ENCODE measurements at places on chromosomes 13 and 19.

DNA sequence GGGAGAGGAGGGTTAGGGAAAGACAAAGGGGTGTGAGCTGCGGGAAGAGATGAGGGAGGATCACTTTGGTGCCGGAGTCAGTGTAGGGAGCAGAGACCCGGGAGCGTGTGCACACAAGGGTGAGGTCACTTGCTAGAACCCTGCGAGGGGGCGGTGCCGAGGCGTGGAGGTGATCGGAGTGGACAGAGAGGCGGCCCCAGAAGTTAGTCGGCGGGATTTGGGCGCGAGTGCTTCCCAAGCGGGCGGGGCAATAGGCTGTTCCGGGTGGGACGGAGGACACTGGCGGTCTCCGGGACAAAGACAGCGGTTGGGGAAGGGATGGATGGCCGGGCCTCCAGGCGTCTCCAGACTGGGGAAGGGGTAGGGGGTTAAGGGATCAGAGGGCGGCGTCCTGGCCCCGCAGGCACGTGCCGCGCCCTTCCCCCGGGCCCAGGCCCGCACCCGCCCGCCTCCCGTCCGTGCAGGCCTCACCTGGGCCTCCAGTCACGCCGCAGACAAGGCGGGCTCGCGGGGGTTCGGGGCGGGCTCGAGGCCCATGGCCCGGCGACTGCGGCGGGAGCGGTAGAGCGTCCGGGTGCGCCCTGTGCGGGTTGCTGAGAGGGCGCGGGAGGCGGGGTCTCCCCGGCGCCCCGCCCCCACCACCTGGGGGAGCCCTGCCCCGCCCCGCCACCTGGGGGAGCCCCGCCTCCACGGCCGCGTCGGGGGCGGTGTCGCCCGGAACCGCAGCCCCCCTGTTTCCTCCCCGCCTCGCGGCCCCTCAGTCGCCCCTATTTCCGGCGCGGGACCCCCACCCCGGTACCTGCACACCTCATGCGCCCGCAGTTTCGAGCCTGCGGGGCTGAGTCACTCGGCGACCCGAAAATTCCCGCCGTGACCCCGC is at the start of gene LPAR2:
TSS of gene LPAR2 (minus strand) at position 600 of the 880 bp plus-strand sequence. CDS start 945 bp downstream, outside the sequence.
- DNase-seq, result peak; percentile 9

GRCh38 chr19:30862876-30863275 is 486.4 kb downstream of the TSHZ3 start:
- DNase-seq, result no peak

- no peak for DNase-seq
Measured at GRCh38 chr13:59343993-59344822, 819.5 kb downstream of the DIAPH3 start.

GRCh38 chr13:39099231-39099630 is 61.0 kb downstream of the NHLRC3 start:
- DNase-seq, result no peak

- no peak for DNase-seq
Measured at GRCh38 chr13:92463134-92463533, 763.5 kb upstream of the GPC6 start.

DNA sequence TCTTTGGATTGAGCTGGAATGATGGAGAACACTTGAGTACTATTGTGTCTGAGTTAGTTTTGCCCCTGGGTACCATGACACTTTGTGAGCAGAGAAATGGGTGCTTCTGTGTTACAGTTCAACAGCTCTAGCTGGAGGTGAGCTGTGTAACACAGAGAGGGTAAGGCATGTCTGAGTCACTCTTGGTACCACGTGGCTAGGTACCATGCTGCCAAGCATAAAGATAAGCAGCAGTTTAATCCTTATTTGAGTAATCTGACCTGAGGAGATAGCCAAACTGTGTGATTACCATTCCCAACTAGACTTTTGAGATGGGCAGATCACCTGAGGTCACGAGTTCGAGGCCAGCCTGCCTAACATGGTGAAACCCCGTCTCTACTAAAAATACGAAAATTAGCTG is 122.0 kb downstream of the OLFM4 start:
- DNase-seq, result no peak

- DNase-seq, result no peak
Measured at GRCh38 chr19:3402631-3403443, 36.5 kb downstream of the NFIC start.

DNA sequence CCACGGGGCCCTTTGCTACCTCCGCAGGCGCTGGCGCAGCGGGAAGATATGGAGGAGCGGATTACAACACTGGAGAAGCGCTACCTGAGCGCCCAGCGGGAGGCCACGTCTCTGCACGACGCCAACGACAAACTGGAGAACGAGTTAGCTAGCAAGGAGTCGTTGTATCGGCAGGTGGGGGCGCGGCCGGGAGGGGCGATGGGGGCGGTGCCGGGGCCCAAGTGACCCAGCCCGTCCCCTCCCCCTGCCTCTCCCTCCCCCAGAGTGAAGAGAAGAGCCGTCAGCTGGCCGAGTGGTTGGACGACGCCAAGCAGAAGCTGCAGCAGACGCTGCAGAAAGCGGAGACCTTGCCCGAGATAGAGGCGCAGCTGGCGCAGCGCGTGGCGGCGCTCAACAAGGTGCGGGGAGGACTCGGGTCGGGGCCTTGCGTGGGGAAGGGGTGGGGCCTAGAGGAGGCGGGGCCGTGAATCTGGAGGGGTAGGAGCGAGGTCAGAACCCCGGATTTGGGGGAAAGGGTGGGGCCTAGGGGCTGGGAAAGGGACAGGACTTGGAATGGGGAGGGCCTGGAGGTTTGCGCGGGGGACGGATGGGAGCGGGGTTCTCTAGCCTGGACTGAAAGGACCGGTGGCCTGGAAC is 13.7 kb downstream of the PPFIA3 start:
- DNase-seq, result no peak

- no peak for DNase-seq
Measured at GRCh38 chr13:95656386-95657015, 12.0 kb upstream of the DZIP1 start.

DNA sequence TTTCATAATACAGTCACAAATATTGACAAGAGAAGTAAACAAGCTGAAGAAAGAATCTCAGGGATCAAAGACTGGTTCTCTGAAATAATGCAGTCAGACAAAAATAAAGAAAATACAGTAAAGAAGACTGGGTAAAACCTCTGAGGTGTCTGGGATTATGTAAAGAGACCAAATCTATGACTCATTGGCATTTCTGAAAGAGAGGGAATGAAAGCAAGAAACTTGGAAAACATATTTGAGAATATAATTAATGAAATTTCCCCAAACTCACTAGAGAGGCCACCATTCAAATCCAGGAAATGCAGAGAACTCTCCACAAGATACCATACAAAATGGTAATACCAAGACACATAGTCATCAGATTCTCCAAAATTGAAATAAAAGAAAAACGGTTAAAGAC is 53.0 kb upstream of the GPC6 start:
- DNase-seq, result peak; percentile 30

- DNase-seq, result no peak
Measured at GRCh38 chr13:85333506-85334020, 465.7 kb downstream of the SLITRK6 start.

DNA sequence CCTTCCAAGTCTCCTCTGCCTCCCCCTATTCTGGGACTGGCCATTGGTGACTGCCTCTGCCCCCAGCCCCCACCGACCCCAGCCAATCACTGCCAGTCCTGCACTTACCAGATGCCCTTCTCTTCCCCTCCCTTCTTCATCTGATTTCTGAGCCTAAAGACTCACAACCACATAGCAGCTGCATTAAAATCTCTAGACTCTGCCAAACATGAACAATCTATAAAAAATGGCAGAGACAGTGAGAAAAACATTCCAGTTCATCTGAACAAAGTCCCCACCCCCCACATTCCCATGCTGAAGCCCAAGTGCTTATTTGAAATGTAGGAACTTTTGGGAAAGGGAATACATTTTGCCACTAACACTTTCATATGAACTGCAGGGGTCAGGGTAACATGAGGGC is 60.8 kb downstream of the KCTD12 start:
- DNase-seq, result peak; percentile 77

GRCh38 chr19:42421591-42422031 is 5.6 kb downstream of the LIPE start:
- DNase-seq, result no peak

GRCh38 chr19:14093117-14093823 is 2.7 kb upstream of the SAMD1 start:
- DNase-seq, result no peak

- DNase-seq, result no peak
Measured at GRCh38 chr13:89740994-89741685, 1606.3 kb upstream of the MIR17HG start.

DNA sequence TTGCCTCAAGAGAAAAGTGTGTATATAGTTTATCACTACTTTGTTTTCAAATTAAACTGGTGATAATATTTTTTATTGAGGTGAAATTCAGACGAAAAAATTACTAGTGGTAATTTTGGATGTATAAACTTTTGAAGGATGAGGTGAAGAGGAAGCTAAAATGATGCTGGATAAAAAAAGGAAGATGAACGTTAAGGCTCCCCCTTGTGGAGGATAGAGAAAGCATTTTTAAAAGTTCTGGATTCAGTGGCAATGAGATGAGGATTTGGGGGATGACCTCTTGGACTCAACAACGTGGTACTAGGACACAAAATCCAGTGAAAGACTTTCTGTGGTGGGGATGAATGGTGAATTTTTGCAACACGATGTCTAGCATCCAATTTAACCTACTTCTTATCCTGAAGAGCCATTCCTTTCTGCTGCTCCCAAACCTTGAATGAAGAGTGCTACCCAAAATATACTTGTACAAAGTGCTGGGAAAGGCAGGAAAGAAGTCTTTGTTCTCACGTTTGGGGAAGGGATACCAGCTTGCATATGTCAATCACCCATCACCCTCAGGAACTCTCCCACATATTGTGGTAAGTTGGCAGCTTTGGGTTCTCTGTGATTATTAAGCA is 7.3 kb upstream of the SIGLEC5 start:
- no peak for DNase-seq

GRCh38 chr19:3108775-3109174 is 14.6 kb downstream of the GNA11 start:
- peak; percentile 45 for DNase-seq

DNA sequence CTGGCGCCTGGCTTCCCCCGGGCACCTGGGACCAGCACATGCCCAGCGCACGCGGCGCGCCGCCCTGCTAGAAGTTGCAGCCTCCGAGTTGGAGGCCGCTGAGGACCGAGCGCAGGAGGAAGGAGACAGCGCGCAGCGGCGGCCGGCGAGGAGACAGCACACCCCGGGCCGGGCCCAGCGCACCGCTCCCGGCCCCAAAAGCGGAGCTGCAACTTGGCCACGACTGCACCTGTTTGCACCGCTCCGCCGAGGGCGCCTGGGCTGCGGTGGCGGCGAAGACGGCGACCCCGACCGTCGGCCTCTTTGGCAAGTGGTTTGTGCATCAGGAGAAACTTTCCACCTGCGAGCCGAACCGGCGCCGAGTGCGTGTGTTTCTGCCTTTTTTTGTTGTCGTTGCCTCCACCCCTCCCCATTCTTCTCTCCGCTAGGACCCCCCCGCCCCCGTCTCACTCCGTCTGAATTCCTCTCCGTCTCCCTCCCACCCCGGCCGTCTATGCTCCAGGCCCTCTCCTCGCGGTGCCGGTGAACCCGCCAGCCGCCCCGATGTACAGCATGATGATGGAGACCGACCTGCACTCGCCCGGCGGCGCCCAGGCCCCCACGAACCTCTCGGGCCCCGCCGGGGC is at the start of gene SOX1:
TSS of gene SOX1 (plus strand) at position 34 of the 626 bp plus-strand sequence. CDS start at position 544, 510 bp downstream.
- no peak for DNase-seq

DNA sequence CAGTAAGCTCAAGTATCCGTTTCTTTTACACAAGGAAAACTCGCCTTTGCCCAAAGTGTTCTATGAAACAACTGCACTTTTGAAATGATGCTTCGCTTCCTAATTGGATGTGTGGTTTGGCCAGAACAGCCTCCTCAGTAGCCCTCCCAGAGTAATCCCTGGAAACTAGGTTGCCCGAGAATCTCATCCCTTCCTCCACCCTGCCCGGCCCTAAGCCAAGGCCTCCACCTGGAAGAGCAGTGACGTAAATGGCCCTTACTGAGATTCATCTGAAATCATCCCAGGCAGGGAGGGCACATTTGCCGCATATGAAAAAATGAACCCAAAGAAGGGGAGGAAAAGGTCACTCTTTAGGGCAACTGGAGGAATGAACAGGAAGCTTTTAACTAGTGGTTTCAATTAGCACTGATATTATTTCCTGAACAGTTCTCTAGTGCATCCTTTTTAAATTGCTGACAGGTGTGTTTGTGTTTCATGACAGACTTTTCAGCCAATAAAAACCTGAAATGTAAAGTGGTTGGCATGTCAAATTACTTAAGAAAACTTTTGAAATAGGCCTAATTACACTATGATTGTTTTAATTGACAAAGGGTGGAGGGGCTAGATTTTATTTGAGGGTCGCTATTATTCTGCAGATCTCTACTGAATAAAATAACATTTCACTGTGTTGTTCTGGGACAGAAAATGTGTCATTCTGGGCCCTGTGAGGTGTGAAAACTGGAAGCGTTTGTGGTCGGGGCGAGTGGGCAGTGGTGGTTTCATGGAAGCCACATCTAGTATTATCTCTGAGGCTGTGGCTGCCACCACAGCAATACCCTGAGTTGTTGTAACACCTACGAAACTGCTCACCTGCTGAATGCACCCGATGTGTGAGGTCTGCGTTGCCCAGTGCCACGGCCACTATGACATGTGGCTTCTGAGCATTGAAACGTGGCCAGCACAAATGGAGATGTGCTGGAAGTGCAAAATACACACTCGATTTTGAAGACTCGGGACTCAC is 112.1 kb downstream of the ZIC5 start:
- no peak for DNase-seq

DNA sequence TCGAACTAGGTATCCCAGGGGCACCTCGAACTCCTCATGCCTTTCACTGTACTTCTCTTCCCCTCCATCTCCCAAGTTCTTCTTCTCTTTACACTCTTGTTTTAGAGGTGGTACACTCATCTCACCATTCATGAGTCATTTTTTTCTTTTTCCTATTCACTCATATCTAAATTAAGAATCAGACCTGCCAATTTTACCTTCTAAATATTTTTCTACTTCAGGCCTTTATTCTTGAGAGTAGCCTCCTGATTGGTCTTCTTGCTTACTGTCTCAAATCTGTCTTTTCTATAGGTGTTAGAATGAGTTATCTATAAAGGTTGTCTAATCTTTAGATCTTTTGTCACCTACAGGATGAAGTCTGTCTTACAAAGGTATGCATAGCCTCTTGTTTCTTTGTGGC is 20.7 kb downstream of the TDRD3 start:
- DNase-seq, result no peak

DNA sequence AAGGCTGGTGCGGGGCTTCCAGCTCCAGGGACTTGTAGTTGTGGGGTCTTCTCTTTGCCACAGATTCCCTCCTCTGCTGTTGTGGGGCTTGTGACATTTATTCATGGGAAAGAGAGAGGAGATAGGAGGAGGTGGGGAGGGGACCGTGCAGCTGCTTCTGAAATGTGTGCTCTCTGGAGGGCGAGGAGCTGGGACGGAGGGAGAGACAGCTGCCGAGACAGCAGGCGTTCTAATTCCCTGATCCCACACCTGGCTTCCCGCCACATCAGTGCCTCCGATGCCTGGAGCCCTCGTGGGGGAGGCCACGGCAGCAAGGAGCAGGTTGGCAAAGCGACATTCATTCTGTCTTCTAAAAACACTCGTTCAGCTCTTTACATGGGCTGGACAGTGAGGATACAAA is 164.4 kb downstream of the USP12 start:
- DNase-seq, result no peak

DNA sequence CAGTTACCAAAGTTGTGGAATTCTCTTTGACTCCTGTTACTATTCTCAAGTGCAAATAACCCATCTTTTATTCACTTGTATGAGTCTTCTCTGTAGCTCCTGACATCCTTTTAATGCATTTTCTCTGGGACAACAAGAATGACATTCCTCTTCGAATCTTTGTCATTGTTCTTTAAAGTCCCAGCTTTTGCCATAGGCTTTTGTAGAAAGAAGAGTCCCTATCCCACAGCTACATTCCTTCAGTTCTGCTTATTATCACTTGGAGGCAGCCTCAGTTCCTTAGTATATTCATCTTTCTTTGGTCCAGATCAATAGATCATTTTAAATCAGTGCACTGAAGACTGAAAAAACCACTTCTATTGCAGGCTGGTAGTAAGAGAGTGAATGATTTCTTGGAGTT is 560.2 kb downstream of the DACH1 start:
- DNase-seq, result no peak
